ENCODE measurements at places on chromosomes 7 and 10. TPM values are rescaled to one million over a fixed set of nuclear protein-coding genes. Genes with fewer than 3 reads are reported as not detected.

The OR9A4 gene
- total RNA-seq: not detected

- no peak for DNase-seq
- H3K4me3 ChIP-seq: no peak overlapping the region
Measured at GRCh38 chr7:499853-500485, 19.7 kb downstream of the PDGFA start.

DNA sequence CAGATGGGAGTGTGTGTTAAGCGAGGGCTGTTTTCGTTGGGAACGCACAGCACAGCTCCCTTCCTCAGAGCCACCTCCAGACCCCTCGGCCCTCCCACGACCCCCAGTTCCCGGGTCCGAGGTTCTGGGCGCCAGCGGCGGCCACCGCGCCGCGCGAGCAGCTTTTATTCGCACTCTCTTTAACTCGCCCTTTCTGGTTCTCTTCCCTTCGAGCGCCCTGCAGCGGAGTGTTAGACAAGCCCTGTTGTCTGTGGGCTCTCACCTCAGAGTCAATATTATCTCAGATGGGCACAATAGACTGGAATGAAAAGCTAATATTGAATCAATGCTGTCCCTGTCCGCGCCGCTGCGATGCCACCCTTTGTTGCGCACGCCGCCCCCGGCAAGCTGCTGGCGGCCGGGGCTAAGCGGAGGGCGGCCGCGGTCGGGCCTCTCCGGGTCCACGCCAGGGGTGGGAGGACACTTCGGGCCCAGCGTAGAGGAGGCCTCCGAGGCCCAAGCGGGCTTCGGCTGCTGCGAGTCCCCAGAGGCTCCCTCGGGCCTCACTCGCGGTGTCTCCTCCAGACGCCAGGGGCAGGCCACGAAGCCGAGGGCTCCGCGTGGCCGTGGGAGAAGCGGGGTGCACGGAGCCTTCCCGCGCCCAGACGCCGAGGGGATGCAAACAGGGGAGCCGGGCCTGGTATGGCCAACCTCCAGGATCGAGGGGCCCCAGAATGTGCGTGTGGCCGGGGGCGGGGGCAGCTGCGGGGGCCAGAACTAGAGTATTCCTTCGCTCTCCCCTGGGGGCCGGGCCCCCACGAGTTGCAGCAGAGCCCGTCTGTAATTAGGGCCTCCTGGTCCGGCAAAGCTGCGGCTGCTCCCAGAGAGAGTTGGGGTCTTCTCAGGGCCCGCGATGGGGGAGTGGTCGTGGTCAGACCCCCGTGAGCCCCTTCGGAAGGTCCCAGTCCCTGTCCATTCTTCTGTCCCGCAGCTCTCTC is 7.9 kb upstream of the EMX2 start:
- no peaks in the 10 kb centered on the region for H3K4me1 ChIP-seq
- DNase-seq: no peak
- H3K36me3 ChIP-seq: no peaks in the 10 kb centered on the region
- no peak overlapping the region for H3K4me3 ChIP-seq

The ZNF365 gene
- total RNA-seq: 5.8 TPM

The HABP2 gene
- not detected for total RNA-seq

The ZNF479 gene
- not detected for total RNA-seq

DNA sequence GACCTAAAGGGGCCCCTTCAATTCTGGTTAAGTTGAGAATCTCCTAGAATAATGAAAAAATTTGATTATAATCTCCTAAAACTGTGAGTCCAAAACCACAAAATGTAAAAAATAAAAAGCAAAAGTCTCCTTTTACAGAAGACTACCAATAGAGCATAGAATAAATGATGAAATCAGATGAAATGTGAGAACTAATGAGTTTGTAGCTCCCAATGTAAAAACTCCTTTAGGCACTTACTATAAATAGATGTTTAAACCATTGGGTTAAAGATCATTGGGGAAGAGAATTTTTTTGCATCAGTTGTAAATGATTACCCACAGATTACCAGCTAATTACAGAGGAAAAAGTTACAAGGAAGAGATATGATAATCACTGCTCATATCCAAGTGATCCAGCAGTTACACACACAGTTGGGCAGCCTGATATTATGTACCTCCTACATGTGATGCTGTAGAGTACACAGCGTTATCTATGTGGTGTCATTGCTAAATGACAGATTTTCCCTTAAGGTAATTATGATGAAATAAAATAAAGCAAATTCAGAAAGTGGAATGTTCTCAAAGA is 282.7 kb upstream of the SEMA3D start:
- H3K36me3 ChIP-seq: no peaks in the 10 kb centered on the region
- H3K4me1 ChIP-seq: no peaks in the 10 kb centered on the region
- H3K27ac ChIP-seq: no peak overlapping the region

GRCh38 chr10:70669732-70670317 is 2.5 kb upstream of the ADAMTS14 start:
- H3K36me3 ChIP-seq: peaks cover 3% of the 10 kb centered on the region
- DNase-seq: no peak
- H3K27me3 ChIP-seq: no peaks in the 10 kb centered on the region

DNA sequence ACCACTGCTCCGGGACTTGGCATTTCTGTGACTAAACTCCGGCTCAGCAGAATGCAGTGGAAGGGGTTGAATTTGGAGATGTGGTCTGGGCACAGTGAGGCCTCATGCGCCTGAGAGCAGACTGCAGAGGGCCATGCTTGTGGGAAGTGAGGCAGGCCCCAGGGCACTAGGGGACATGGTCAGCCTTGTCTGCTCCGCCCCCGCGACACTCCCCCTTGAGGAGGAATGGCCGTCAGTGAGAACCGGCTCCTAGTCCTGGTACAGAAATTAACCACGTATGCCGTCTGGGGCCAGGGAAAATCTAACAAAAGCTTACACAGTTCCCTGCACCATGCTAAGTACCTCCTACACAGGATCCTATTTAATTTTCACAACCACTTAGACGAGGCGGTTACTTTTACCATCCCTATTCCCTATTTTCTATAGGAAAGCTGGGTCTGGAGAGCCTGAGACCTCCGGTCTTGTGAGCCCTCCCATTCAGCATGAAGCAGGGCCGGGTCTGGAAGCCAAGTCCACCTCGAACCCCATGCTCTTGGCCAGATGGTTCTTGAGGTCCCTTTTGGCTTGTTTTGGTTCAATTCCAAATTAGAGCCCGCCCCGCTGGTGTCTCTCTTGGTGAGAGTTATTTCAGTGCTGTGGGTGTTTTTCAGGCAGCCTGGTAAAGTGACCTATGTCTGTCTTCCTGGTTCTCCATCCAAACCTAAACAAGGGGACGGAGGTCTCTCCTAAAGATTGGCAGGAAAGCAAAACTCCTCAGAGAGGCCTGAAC is 87.7 kb upstream of the PITRM1 start:
- no peak for DNase-seq
- H3K27me3 ChIP-seq: no peaks in the 10 kb centered on the region
- no peaks in the 10 kb centered on the region for H3K36me3 ChIP-seq
- no peak overlapping the region for H3K4me3 ChIP-seq

DNA sequence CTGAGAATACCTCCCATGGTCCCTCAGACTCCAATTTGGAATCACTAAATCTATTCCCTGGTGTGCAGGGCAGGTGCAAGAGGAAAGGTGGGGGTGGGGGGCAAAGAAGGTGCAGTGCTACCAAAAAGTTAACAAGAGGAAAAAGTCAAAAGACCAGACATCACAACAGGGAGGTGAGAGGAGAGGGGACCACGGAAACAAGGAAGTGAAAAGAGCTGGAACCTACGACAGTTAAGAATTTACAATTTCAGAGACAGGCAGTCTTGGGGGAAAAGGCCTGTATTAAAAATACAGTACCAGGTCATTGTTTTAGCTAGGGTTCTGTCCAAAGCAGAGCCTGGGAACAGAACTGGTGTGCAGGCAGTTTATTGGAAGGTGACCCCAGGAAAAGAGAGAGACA is 14.6 kb downstream of the ITGB1 start:
- H3K36me3 ChIP-seq: peaks cover 5% of the 10 kb centered on the region
- no peak for DNase-seq
- no peaks in the 10 kb centered on the region for H3K27me3 ChIP-seq
- H3K27ac ChIP-seq: no peak overlapping the region

DNA sequence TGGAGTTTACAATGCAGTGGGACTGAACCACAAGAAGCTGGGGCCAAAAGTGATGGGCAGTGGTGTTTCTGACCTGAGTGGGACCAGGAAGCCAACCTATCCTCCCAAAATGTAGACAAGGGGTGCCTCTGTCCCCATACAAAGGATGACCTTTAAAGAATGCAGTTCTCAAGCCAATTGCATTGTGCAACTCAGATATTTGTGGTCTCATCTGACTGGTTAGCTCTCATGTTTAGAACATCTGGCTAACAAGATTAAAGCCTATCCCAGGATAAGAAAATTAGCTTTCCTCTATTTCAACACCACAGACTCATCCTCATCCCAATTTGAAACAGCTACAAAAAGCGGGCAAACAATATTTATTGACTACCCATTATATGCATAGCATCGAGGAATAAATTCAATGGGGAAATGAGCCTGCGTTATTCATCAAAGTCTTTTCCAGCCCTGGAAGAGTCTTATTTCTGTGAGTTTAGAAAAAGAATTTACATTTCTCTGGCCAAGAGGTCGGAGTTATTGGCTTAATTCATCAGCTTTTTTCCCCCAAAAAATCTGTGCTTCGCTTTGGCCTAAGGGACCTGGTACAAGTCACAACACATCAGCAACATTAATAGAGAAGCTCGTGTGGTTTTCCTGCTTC is 26.7 kb downstream of the ELMO1 start:
- H3K27ac ChIP-seq: no peak overlapping the region
- no peak for DNase-seq
- no peaks in the 10 kb centered on the region for H3K4me1 ChIP-seq
- no peaks in the 10 kb centered on the region for H3K27me3 ChIP-seq
- no peaks in the 10 kb centered on the region for H3K36me3 ChIP-seq

The WDFY4 gene
- total RNA-seq: 0.66 TPM

DNA sequence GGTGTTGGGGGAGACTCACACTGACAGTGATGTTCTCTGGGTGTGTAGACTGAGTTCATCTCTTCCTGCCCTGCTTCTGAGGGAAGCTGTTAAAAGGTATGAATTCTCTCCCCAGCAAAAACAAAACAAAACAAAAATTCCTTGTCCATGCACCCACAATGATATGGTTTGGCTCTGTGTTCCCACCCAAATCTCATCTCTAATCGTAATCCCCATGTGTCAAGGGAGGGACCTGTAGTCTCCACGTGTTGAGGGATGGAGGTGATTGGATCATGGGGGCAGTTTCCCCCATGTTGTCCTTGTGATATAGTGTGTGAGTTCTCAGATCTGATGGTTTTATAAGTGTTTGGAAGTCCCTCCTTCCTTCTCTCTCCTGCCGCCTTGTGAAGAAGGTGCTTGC is 245.5 kb downstream of the GALNT17 start:
- no peak overlapping the region for H3K27ac ChIP-seq
- no peak overlapping the region for H3K4me3 ChIP-seq
- no peak for DNase-seq
- no peaks in the 10 kb centered on the region for H3K27me3 ChIP-seq
- H3K36me3 ChIP-seq: no peaks in the 10 kb centered on the region

The ANKRD1 gene
- under 0.01 TPM for total RNA-seq

- H3K4me3 ChIP-seq: no peak overlapping the region
- no peak for DNase-seq
- H3K4me1 ChIP-seq: no peaks in the 10 kb centered on the region
Measured at GRCh38 chr7:36185756-36186155, 32.7 kb downstream of the EEPD1 start.
